ENCODE measurements at places on chromosomes 16 and 17.

DNA sequence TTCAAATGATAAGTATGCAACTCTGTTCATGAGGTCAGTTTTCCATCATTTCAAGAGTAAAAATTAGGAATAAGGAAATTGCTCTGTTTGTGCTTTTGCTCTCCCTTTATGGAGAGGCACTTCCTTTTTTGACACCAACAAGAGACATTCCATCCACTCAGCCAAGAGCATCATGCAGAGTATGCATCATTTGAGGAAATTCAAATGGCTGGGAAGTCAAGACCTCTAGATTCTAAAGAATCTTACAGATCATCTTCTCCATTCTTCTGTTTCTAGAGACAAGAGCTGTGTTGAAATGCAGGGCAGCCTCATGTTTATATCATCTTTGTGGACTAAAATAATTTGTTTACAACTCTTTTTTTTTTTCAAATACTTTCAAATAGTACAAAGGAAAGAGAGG is 669.4 kb downstream of the CDH11 start:
- DNase-seq = no peak

DNA sequence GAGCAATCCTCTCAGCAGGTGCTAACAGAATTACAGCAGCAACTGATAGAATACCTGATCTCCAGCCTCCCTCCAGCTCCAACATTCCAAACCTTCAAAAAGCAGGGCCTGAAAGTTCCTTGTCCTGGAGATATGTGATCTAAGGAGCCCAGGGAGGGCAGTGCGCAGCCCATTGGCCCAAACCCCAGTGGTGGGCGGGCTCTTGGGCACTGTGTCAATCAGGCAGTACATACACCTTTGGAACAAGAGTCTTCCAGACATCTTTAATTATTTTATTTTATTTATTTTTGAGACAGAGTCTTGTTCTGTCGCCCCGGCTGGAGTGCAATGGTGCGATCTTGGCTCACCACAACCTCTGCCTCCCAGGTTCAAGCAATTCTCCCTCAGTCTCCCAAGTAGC is 24.2 kb downstream of the SLC12A3 start:
- no peak for DNase-seq

DNA sequence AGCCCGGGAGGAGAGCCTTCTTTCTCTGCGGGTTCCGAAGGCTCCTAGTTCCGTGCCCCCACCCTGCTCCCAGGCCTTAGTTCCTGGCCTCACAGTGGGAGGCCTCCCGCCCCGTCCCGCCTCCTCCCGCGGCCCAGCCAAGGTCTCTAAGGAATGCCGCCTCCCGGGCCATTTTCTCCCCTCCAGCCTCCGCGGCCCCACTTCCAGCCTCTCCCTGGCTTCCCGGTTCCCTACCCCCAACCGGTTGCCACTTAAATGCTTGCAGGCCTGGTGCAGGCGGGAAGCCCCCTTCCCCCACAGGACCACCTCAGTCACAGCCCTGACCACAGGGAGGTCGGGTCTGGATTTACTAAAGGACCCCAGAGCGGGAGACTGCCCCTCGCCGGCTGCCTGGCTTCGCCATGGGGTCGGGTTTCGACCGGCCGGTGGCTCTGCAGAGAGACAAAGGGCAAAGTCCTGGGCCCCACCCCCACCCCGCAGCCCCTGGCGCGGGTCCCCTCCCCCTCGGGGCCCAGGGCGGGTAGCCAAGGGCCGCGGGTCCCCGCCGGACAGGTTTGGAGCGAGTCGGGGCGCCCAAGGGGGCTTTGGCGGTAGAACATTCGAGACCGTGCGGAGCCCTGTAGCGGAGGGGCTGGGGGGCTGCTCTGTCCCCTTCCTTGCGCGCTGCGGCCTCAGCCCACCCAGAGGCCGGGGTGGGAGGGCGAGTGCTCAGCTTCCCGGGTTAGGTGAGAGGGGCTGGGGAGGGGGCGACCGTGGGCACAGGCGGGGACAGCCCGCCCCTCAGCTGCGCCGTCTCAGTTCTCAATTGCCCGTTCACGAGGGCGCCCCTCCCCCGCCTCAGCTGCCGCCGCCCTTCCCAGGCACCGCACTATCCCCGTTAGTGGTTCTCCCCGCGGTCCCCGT is 16.4 kb downstream of the IGF2BP1 start:
- DNase-seq = no peak

- DNase-seq = no peak
These were observed 3.7 kb downstream of the ELOB start for GRCh38 chr16:2773188-2773968.

DNA sequence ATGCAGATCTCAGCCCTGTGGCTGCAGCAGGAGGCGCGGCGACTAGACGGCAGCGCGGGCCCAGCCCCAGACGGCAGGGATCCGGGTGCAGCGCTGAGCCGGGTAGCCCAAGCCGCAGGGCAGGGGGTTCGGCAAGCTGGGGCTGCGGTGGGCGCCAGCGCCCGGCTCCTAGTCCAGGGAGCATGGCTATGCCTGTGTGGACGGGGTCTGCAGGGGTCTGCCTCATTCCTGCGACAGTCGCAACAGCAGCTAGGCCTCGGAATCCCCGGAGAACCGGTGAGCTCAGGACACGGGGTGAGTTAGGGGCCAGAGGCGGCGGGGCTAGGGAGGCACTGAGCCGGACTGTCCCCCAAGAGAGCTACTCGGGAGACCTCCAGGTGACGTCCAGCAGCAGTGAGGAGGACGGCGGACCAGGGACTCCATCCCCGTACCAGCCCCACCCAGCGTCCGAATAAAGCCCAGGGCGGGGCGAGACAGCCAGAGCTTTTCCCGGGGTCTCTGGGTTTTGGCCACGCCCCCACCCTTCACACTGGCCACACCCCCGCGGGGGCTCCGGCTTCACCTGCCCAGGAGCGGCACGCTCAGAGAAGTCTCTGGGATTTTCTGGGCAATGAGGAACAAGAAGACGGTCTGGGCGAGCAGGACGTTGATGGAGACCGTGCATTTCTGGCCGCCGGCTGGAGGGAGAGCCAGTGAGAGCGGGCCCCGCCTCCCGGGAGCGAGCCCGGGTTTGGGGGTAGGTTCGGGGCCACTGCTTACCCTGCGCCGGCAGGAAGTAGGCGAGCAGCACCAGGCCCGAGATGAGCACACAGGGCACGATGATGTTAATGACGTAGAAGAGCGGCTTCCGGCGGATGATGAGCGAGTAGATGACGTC is 1.1 kb downstream of the C17orf107 start:
- no peak for DNase-seq

- DNase-seq = no peak
These were observed 583.0 kb upstream of the CDH11 start for GRCh38 chr16:65704866-65705265.

DNA sequence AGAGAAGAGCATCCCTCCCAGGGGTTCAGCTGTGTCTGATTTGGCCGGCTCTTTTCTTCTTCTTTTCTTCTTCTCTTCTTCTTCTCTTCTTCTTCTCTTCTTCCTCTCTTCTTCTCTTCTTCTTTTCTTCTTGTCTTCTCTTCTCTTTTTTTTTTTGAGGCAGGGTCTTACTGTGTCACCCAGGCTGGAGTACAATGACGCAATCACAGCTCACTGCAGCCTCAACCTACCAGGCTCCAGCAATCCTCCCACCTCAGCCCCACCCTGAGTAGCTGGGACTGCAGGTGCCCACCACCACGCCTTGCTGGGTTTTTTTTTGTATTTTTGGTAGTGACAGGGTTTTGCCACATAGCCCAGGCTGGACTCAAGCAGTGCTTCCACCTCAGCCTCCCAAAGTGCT is 266.0 kb downstream of the SNX29 start:
- no peak for DNase-seq

GRCh38 chr17:56679777-56680422 is 86.4 kb downstream of the NOG start:
- DNase-seq = no peak

- no peak for DNase-seq
These were observed 157.7 kb upstream of the TNRC6C start for GRCh38 chr17:77800816-77801215.

DNA sequence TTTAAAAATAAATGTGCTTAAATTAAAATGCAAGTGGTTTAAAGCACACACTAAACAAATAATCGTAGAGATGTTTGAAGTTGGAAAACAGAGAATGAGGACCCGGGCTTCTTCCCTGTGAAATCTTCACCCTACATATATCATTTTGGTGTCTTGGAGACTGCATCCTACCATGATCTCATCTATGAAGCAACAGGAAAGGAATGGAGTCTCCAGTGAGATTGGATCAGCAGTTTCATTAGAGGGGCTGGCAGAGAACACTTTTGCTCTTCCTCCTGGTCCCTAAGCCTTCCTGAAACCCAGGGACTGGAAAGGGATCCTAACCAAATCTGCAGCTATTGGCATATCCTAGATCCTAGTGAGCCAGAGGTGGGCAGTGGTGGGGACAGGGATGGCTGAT is 85.0 kb downstream of the GRIN2A start:
- DNase-seq = no peak

DNA sequence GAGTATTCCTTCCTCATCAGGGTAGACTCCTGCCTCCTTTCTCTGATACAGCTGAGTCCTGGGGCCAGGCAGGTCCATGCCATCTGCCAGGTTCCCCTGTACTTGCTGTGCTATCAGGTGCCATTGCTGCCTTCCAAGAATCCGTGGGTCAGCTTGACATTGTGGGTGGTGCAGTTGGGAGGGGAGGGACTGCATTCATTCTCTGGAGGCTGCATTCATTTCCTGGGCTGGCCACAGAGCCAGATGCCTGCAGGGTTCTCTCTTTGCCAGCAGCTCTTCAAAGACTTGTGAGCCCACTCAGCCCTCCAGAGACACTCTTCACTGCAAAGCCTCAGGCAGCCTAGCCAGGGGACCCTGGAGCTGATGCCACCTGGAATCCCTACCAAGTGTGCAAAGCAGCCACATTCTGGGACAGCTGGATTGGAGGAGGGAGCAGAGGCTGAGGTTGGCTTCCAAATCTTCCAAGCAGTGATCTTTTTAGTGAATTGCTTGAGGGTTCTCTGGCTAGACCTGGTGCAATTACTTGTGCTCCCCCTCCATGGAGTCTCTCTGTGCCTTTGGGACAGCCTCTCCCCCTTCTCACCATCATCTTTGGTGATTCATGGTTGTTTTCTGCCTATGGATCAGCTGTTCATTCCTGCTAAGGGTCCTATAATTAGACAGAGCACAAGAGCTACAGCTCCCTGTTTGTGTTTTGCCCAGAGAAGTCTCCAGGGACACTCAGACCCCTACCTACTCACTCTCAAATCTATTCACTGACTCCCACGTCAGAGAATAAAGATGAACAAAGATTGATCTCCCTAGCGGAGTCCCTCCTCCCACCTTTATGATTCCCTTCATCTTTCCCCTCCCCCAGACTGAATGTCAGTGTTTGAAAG is 20.9 kb downstream of the ANKFN1 start:
- no peak for DNase-seq

- DNase-seq = no peak
These were observed 372 bp downstream of the CD300A start for GRCh38 chr17:74466828-74467184.
